ENCODE measurements at places on chromosomes 6 and 20.

GRCh38 chr6:39819676-39820075 is 27.5 kb downstream of the DAAM2 start:
- no peak for DNase-seq

DNA sequence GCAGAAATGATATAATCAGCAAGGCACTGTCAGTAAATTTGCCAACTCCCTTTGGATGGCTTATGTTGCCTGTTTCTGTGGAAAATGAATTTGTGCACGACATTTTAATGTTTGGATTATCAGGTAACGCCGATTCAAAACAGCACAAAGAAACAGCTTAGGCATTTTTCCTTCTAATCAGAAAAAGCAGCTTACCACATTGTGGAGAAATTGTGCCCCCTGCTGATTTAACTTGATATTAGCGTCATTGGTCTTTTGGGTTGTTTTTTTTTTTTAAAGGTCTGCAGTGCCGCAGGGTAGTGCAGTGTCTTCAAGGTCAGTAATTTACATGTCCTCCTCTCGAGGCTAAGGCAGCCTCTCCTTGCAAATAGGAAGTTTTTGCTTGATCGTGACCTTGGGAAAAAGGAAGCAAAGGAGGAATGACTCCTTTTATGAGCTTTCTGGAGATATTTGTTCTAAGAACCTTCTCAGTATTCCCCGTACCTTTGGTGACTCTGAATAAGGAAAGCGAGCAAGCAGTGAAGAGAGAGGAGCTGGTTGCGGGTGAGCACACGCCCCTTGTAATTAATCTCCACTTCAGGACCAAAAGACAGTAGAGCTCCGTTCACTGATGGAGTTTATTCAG is 79.1 kb downstream of the ELOVL4 start:
- DNase-seq: peak; percentile 17

DNA sequence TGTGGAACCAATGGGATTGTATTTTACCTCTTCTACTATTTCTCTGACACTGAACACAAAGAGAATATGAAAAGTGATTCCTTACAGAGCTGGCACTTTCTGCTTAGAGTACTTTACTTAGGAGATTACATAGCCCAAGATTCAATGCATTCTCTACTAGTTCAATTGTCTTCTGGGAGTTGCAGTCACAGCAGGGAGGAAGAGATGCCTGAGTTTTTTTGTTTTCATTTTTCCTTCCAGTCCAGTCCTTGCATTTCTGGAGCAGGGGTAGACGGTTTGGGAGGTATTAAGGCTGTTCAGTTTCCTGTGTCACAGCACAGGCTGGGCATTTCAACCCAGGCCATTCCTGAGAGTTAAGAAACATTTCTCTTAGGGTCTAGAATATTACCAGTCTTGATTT is 42.0 kb upstream of the SLC2A12 start:
- DNase-seq: no peak

GRCh38 chr6:167548451-167548850 is 223.6 kb downstream of the TTLL2 start:
- no peak for DNase-seq

DNA sequence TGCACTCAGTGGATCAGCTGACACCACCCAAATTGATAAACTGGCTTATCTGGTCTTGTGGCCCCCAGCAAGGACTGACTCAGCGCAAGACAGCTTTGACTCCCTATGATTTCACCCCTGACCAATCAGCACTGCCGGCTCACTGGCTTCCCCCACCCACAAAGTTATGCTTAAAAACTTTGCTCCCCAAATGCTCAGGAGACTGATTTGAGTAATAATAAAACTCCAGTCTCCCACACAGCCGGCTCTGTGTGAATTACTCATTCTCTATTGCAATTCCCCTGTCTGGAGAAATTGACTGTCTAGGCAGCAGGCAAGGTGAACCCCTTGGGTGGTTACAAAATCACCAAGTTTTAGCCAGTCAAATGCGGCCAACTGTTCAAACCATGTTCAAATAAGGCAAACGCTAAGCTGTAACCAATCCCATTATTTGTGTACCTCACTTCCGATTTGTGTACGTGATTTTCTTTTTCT is 32.5 kb downstream of the SLC22A2 start:
- no peak for DNase-seq

- no peak for DNase-seq
Observed at GRCh38 chr6:155216312-155217046, 47.3 kb upstream of the CLDN20 start.

GRCh38 chr6:97021194-97021593 is 96.7 kb downstream of the KLHL32 start:
- no peak for DNase-seq

- DNase-seq: no peak
Observed at GRCh38 chr20:59561228-59561605, 43.1 kb upstream of the PHACTR3 start.

GRCh38 chr20:50575865-50576720 is 65.9 kb downstream of the PTPN1 start:
- no peak for DNase-seq

- no peak for DNase-seq
Observed at GRCh38 chr20:57738484-57738883, 28.7 kb upstream of the PMEPA1 start.

DNA sequence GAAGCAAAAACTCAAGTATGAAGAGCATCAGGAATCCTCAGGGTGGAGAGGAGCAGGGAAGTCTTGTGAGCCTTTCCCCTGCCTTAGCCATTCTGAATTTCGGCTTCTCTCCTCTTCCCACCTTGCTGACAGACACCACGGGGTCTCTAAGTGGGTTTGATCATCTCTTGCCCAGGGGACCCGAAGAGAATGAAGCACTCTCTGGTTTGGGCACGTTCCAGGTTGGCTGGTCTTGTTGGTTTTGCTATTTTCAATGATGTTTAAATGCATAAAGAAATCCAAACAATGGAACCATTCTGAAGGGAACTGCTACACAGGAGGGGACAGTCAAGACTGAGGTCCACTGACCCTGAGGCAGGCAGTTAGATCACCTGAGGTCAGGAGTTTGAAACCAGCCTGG is 131.7 kb downstream of the PXDC1 start:
- no peak for DNase-seq

- no peak for DNase-seq
Observed at GRCh38 chr6:14047151-14047740, 70.3 kb upstream of the CD83 start.

DNA sequence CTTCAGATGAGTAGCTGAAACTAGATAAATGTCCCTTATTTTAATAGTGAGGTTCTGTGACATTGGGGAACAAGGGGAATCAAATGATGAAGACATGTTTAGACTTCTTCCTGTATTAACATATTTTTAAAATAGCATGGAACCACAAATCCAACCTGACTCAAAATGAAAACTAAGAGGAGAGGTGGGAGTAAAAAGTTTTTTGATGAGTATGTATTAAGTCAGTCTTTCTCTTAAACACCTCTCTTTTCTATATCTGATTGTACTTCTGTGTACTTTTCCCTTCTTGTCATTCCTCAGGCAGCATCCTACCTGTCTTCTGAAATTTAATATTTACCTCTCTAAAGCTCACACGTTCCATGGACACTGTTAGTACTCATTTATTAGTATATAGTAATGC is 8.7 kb upstream of the SDHAF4 start:
- DNase-seq: no peak

DNA sequence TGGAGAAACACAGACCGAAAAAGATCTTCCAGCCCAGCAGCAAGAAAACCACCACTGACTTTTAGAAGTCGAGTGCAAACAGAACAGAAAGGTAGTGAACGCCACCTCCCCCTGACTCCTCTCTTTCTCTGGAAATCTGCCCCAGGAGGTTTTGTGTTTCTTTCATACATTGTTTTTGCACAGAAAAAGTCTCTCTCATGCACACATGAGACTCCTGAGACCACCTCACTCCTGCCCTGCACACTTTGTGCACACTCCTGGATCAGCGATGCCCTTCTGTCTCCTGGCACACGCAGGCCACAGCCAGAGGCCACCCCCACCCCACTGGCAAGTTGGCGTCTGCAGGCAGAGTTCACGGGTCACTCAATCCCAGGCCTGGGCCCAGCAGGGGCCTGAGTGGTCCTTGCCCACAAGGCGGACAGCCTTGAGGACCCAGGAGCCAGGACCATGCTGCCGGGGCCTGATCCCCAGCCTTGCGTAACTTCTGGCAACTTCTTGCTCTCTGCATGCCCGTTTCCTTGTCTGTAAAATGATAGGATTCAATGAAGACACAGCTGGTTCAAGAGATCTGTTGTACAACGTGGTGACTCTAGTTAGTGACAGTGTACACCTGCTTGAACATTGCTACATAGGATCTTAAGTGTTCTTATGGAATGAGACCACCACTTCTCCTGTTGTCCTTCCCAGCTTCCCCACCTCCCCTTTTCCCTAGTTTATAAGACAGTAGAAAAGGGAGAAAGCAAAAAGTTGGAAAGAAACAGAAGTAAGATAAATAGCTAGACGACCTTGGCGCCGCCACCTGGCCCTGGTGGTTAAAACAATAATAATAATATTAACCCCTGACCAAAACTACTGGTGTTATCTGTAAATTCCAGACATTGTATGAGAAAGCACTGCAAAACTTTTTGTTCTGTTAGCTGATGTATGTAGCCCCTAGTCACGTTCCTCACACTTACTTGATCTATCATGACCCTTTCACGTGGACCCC is 30.2 kb upstream of the CST7 start:
- no peak for DNase-seq

DNA sequence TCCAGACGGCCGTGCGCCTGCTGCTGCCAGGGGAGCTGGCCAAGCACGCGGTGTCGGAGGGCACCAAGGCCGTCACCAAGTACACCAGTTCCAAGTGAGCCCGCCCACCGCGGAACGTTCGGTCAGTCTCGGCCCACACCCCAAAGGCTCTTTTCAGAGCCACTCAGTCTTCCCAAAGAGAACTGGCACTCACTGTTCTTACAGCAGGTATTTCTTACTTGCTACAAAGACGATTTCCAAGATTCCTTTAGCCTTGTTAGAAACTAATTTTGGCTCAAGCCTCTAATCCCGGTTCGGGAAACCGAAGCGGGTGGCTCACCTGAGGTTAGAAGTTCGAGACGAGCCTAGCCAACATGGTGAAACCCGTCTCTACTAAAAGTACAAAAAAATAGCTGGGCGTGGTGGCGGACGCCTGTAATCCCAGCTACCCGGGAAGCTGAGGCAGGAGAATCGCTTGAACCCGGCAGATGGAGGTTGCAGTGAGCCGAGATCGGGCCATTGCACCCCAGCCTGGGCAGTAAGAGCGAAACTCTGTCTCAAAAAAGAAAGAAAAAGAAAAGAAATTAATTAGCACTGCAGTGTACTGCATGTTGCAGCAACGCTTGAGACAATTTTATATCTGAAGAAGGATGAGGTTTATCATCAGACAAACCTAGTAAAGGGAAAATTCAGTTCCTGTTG is 73.1 kb downstream of the OR2B2 start:
- peak; percentile 36 for DNase-seq

- DNase-seq: no peak
Observed at GRCh38 chr6:88050140-88050818, 2.6 kb downstream of the SPACA1 start.

- DNase-seq: no peak
Observed at GRCh38 chr6:35833536-35833935, 28.4 kb downstream of the LHFPL5 start.

DNA sequence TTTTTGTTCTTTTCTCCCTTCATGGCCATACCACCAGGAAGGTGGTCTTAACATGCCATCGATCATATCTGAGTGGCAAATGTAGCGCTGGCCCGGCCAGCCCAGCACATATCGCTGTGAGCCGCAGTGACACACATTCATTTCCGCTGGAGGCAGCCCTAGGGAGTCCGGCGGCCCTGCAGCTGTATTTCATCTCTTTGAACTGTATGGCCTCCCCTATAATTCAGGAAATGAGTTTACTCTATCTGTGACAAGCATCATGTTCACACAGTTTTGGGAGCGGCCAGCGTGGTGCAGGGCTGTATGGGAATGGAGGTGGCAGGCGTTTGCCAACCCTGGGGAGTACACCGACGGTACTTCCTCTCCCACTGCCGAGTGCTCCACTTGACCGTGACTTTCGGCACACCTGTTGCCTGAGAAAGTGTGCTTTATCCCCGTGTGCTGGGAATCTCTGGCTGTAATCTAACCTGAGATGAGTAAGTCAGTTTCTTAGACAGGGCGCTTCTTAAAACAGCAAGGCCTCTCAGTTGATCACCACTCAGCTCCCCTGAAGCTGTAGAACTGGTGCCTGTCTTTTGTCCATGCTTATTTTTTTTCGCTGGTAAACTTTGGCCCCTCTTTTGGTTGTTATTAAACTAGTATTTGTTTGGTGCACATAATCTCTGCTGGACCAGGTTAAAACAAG is 257.1 kb upstream of the TAB2 start:
- DNase-seq: no peak

GRCh38 chr6:19663479-19663878 is 173.7 kb upstream of the ID4 start:
- DNase-seq: no peak

DNA sequence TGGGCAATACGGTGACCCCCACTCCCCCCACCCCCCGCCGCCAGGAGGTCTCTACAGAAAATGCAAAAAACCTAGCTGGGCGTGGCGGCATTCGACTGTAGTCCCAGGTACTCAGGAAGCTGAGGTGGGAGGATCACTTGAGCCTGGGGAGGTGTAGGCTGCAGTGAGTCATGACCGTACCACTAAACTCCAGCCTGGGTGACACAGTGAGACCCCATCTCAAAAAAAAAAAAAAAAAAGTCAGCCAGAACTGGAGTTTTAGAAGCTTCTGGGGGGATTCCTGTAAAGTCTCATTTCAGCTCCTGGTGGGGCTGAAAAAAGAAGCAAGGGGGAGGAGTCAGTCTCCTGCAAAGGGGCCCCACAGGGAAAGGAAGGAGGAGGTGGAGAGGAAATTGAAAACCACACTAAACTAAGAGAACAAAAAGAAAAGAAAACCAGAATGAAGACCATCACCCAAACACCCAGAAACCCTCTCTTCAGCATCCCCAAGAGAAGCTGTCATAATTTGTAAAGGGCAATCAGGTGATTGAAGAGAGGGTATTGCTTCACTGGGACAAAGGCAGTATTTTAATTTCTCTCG is 50.4 kb downstream of the NOL4L start:
- no peak for DNase-seq

DNA sequence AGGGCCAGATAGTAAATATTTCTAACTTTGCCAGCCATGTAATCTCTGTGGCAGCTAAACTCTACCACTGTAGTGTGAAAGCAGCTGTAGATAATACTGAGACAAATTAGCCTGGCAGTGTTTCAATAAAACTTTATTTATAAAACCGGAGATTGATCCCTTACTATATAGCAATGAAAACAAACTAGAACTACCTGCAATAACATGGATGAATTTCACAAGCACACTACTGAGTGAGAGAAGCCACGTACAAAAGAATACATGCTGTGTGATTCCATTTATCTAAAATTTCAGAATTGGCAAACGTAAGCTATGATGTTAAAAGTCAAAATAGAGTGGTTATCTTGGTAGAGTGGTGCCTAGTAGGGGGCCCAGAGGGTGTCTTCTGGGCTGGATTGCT is 198.7 kb upstream of the SGK1 start:
- DNase-seq: no peak

GRCh38 chr6:85771925-85772430 is 129.3 kb upstream of the SYNCRIP start:
- no peak for DNase-seq

GRCh38 chr6:40482532-40482931 is 104.6 kb downstream of the LRFN2 start:
- no peak for DNase-seq
